SJSA1 (cell line): ENCODE measurements at places on chromosomes 12 and 14.

- no peak for DNase-seq
These were observed 156.4 kb downstream of the TPH2 start for GRCh38 chr12:72095025-72095424.

DNA sequence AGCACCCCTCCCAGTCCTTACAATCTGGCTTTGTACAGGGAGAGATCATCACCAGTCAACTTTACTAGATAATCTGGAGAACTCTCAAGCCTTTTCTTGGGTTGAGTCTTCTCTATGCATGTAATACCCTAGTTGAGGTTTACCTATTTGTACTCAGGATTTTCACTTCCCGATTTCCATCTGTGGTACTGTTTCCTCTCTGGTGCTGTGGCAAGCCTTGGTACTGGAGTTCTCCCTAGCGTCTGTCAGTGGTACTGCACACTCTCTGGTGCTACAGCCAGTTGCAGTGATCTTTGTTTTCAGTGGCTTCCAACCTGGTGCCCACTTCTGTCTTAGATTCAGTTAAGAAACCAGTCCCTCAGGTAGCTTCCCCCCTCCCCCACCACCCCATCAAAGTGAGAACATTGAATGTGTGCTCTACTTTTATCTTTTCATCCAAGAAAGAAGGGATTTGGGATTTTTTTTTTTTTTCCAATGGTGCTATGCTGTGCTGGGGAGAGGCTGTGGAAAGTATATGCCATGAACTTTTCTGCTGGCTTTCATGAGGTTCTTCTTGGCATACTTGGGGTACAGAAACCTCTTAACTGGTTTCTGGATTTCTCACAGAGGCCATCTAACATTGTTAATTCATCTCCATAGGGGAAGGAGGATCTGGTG, 69.4 kb upstream of the EVL start:
- peak; percentile 25 for DNase-seq

DNA sequence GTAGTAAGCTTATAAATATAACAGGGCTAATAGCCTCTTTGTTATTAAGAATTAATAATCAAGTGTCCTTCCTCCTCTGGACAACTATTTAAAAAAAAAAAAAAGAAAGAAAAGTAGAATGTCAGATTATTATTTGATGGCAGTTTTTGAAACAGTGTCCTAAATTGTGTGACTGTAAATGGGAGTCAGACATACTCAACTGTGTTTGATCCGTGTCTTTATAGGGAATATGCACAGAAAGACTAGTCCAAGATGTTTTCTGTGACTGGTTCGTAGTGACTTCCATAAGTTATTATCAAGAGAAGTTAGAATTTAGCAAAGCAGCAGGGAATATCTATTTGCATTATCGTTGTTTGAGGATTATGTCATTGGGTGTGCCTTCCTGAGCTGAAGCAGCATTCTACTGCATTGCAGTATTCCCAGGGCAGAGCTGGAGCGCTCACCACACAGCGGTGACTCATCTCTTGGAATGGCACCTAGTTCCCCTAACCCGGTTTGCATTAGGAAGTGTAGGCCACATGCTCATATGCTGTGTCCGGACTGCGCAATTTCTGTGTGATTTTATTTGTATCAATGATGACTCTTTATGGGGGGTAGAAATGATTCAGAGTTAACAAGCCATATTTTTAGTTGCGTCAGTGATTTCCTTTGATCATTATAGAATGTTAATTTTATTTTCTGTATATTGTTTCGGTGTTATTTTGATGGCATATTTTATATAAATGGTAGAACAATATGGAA, 7.9 kb downstream of the DYNC1H1 start:
- DNase-seq: peak; percentile 89

GRCh38 chr12:124539084-124540041, 28.0 kb downstream of the NCOR2 start:
- no peak for DNase-seq

- DNase-seq: no peak
These were observed 9.0 kb upstream of the DCD start for GRCh38 chr12:54657105-54657607.

GRCh38 chr14:22980672-22981089, 1.7 kb downstream of the AJUBA start:
- peak; percentile 84 for DNase-seq

GRCh38 chr12:49633703-49634345, 10.5 kb downstream of the PRPF40B start:
- no peak for DNase-seq

- DNase-seq: no peak
These were observed 66.6 kb downstream of the SINHCAF start for GRCh38 chr12:31259136-31259886.

DNA sequence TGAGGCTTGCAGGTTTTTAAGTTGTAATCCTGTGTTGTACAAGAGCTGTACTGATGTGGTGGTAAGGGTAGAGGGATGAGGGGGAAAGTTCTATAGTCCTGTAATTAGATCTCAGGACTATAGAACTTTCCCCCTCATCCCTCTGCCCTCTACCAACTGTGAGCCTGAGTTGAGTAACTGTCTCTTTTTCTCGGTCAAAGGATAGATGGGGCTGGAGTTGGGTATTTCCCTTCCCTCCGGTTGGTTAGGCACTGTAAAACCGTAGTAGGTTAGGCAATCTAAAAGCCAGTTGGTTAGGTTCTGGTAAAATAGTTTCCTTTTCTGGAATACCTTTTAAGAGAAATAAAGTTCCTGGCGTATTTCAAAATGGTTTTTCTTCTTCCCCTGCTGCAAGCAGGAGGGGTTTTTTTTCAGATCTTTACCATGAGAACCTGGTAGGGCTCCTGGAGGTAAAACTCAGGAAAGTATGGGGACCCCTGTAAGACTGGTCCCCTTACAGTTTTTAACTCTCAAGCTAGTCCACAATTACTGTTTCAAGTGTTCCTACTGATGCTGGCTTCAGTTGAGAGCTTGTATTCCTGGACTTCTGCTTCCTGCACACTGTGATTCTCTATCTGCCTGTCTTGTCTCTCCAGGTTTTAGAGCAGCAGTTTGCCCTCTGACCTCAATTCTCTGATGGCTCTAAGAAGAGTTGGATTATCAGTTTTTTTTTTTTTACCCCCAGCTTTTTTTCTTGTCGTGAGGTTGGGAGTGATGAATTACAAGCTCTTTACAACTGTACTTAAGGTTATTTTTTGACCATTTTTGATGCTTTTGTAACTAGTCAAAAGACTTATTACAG, 58.7 kb downstream of the FUT8 start:
- DNase-seq: no peak

DNA sequence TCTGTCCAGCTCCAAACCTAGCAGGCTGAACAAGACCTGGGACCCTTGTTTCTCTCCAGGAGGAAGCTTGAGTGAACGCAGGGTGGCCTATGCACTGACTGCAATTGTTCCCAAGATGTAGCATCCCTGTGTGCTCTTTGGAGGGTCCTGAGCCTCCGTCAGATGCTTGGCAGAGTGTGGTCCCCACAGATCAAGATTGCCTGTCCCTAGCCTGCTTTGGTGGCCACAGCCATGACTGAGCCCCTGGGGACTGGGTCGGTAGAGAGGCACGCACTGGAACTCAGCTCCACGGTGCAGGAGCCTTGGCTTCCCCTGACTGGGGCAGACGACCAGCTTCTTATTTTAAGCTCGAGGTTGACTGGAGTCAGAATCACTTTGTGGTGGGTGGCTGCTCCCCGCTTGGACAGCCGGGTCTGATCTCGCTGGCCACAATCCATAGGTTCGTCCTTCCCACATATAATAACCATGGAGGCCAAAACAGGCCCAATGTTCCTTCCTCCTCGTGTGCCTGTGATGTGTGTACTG, 97.8 kb downstream of the LGMN start:
- DNase-seq: no peak
